Mammary epithelial cell (primary cell): ENCODE measurements at places on chromosomes 6 and 20. TPM values are rescaled to one million over a fixed set of nuclear protein-coding genes. Genes with fewer than 3 reads are reported as not detected.

PGC gene
- polyA plus RNA-seq = not detected

TEAD3 gene
- polyA plus RNA-seq = 12.8 TPM

TAP2 gene
- polyA plus RNA-seq = 23.4 TPM

FERMT1 gene
- polyA plus RNA-seq = 204 TPM

SCRT2 gene
- not detected for polyA plus RNA-seq

OVOL2 gene
- polyA plus RNA-seq = 6.1 TPM

PCIF1 gene
- 12.7 TPM for polyA plus RNA-seq

OR5V1 gene
- not detected for polyA plus RNA-seq

GRM4 gene
- polyA plus RNA-seq = not detected

HRH3 gene
- polyA plus RNA-seq = not detected

RIMS1 gene
- polyA plus RNA-seq = 0.03 TPM

GLP1R gene
- polyA plus RNA-seq = not detected

NOX3 gene
- polyA plus RNA-seq = not detected

SPATS1 gene
- polyA plus RNA-seq = not detected

SH3BGRL2 gene
- polyA plus RNA-seq = 1.5 TPM

PTGIS gene
- polyA plus RNA-seq = not detected

PSMG4 gene
- polyA plus RNA-seq = 26.1 TPM

ENPP4 gene
- polyA plus RNA-seq = 0.18 TPM

ME1 gene
- polyA plus RNA-seq = 11.5 TPM

KIF13A gene
- polyA plus RNA-seq = 36.9 TPM

RTEL1 gene
- polyA plus RNA-seq = 11.5 TPM

GOPC gene
- polyA plus RNA-seq = 21.0 TPM

BPIFA3 gene
- polyA plus RNA-seq = not detected

NDUFAF5 gene
- 10.8 TPM for polyA plus RNA-seq
